ENCODE measurements at places on chromosomes 6 and 20.

- DNase-seq, result no peak
Observed at GRCh38 chr6:18712595-18712994, 325.4 kb downstream of the RNF144B start.

DNA sequence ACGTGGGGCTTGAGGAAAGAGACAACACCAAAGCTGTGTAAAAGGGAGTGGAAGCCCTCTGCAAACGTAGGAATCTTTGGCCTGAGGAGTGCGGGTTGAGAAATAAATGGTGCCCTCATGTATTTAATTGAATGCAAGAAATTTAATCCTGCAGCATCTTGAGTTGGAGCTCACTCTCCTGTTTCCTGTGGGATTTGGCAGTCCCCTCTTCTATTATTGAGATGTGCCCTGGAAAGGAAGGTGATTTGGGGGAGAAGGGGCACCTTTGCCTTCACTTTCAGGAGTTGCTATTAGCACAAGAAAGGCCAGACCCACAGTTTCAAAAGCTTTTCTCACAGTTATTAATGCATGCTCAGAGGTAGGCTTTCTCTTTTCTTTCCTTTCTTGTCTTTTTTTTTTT is 201.4 kb upstream of the HDDC2 start:
- DNase-seq, result no peak

- DNase-seq, result no peak
Observed at GRCh38 chr6:118419448-118420394, 128.4 kb upstream of the PLN start.

DNA sequence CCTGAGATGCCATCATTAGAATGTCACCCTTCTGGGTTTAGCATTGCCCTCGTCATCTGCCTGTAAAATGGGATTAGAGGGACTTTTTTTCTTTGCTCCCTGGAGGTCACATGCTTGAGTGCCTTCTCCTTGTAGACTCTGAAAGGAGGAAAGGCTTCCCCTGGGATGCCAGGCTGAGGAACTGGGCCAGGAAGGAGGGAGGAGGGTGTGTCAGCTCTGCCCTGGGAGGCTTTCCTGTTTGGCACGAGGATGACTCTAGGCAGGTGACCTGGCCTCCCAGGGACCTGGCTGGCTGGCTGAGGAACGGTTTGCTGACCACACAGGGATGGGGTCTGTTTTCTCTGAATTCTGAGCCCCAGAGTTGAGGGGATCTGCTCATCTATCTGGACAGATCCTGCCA is 137.9 kb upstream of the RNF24 start:
- no peak for DNase-seq

GRCh38 chr20:5000263-5001173 is 792 bp downstream of the SLC23A2 start:
- peak; percentile 55 for DNase-seq

DNA sequence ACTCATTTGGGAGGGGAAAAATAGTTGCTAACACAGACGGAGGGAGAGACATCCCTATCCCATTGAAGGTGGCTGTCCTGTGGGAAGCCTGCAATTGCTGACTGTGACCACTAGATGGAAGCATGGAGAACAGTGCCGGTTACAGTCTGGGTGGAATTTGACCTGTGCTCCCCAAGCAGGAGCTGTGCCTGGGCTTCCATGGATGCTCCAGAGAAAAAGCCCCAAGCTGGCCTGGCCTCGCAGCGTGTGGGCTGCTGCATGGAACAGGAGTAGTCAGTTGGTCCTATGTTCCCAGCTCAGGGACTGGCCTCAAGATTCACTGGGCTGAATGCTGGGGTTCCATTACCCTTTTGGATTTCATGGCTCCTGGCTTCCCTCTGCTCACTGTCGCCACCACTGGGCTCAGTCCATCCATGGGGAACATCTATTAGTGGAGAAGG is 116.3 kb upstream of the CHD6 start:
- peak; percentile 23 for DNase-seq

- DNase-seq, result no peak
Observed at GRCh38 chr6:36624461-36625157, 30.4 kb downstream of the SRSF3 start.

DNA sequence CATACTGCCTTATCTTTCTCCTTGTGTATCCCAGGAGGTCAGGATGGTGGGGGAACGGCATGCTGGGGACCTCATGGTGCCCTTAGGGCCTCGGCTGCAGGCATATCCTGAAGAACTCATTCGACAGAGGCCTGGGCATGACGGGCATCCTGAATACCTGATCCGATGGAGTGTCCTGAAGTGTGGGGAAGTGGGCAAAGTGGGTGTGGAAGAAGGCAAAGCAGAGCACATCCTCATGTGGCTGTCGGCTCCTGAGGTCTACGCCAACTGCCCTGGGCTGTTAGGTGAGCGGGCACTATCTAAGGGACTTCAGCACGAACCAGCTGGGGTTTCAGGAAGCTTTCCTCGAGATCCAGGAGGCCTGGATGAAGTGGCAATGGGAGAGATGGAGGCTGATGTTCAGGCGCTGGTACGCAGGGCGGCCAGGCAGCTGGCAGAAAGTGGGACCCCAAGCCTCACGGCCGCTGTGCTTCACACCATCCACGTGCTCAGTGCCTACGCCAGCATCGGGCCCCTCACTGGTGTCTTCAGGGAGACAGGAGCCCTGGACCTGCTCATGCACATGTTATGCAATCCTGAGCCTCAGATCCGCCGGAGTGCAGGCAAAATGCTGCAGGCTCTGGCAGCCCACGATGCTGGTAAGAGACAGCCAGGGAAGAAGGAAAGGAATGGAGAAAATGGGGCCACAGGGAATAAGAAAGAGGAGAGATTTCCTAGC is 2.4 kb downstream of the CUL9 start:
- no peak for DNase-seq

DNA sequence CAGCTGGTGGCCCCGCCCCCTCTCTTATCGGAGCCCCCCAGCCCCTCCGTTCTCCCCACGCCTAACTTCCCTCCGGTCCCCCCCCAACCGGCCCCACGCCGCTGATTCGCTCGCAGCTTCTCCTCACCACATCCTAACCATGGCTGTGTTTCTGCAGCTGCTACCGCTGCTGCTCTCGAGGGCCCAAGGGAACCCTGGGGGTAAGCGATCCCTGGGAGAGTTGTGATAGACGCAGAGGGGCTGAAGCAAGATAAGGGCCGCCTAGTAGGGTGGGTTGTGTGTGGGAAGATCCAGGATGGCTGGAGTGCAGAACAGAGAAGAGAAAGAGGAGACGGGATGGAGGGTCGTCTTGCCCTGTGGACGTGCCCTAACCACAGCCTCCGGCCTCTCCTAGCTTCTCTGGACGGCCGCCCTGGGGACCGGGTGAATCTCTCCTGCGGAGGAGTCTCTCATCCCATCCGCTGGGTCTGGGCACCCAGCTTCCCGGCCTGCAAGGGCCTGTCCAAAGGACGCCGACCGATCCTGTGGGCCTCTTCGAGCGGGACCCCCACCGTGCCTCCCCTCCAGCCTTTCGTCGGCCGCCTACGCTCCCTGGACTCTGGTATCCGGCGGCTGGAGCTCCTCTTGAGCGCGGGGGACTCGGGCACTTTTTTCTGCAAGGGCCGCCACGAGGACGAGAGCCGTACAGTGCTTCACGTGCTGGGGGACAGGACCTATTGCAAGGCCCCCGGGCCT is at the start of gene MPIG6B:
Gene MPIG6B (plus strand): TSS at position 129 of the 735 bp plus-strand sequence. CDS start 11 bp downstream, at position 140.
- no peak for DNase-seq

DNA sequence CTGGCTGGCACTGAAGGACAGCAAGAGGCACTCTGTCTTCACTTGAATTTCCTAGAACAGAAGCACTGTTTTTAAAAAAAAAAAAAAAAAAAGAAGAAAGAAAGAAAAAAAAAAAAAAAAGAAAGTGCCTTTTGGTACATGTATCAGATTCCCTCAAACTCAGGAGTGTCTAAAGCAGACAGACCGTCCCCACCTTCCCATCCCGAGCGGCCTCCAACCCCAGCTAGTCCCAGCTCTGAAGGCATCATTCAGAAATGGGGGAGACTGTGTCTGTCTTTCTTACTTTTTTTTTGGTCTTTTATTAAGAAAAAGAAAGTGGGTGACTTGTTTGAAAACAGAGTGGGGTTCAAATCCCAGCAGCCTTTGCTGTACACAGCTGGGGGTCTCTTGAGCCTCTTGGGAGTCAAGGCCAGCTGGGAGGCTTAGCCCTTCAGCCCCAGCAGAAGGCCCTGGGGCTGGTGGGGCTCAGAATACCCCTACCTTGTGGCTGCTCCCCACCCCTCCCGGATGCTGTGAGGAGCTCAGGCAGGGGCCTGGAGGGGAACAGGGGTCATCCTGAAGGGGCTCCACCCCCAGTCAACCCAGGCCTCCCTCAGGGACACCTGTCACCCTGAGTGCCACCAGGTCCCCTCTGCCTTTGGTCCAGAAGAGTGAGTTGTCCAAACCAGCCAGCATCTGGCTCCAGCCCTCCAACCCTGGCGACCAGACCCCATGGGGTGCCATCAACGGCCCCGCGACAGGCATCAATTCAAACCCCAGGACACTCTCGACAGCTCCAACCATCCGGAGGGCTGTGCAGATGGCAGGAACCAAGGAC is 128.3 kb downstream of the TAF4 start:
- no peak for DNase-seq

- DNase-seq, result no peak
Observed at GRCh38 chr6:167796192-167796981, 30.3 kb upstream of the AFDN start.

DNA sequence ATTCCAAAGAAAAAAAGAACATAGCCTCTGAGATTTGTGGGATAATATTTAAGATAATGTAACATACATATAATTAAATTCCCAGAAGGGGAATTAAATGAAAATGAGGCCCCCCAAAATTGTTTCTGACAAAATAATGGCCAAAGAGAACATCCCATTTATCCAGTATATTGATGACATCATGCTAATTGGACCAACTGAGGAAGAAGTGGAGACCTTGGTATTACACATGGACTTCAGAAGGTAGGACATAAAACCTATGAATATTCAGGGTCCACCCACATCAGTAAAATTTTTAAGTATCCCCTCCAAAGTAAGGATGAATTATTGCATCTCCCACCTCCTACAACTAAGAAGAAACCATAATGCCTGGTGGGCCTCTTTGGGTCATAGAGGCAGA is 15.6 kb upstream of the RBM24 start:
- no peak for DNase-seq

GRCh38 chr6:156359912-156360311 is 417.3 kb upstream of the ARID1B start:
- no peak for DNase-seq

DNA sequence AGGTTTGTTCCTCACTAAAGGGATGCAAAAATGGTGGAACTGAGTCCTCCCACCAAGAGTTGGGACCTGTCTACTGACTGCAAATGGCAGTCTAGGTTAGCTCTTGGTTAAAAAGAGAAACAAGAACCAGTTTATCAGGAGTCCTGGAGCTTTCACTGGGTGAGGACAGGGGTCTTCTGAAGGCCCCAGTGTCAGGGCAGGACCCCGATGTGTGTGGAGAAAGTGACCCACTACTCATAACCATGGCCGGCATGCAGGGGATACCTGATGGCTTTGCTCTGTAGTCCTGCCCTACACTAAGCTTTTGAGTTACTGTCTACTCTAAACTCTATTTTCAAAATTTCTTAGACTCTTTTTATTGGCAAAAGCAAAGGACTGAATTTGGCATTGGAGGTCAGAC is 220.5 kb downstream of the ANKRD60 start:
- no peak for DNase-seq

- no peak for DNase-seq
Observed at GRCh38 chr6:47276377-47276776, 33.3 kb downstream of the TNFRSF21 start.

DNA sequence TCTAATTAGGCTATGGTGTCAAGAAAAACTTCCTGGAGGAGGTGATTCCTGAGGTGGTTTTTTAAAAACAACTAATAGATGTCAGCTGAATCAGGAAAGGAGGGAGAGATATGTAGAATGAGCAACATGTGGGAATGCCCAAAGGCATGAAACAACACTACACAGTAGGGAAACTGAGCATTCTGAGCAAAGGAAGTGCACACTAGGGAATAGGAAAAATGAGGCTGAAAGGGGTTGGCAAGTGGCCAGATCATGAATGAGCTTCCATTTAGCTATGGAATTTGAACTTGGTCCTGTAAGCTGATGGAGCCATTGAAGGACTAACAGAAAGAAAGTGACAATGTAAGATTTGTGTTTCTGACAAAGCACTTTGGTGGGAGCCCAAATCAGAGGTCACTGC is 16.9 kb upstream of the SLC35F1 start:
- no peak for DNase-seq

DNA sequence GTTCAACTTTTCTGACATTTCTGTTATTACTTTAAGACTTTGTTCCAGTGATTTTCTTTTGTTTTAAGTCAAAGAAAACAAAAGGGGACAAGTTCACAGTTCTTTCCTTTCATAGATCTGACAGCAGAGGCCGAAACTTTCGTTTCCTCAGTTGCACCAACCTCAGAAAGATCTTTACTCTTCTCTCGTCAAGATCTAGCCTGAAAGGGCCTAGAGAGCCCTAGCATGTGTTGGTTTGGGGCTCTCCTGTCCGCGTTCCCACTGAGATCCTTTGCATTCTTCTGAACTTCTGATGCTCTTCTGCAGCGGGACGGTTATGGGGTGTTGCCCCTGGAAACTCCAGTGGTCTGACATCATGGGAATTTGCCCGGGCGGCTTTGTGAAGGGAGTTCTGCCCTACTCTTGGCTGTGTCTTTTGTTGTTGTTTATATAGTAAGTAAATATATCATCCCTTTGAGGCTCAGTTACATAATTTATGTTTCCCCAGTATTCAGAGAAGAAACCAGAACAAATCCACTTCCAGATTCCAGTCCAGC is 129.1 kb downstream of the SASH1 start:
- no peak for DNase-seq

- no peak for DNase-seq
Observed at GRCh38 chr20:34888468-34888867, 12.1 kb downstream of the ACSS2 start.

- DNase-seq, result no peak
Observed at GRCh38 chr6:87903323-87903722, 144.3 kb upstream of the SPACA1 start.

DNA sequence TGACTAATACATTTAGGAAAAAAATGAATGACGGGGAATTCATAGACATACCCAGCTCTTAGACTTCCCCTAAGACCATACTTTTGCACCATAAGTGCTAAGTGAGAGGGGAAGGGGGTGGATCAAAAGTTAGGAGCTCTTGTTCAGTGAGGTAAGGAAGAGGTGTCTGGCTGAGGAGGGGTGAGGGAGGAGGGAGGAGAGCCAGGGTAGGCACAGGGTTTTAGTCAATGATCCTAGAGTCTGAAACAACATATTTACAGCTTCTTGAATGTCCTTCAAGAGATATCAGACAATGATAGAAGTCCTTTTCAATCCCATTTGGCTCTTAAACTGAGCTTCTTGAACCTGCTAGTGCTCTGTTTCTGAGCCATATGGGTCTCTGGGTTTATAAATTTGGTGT is 135.4 kb downstream of the FNDC1 start:
- no peak for DNase-seq

- no peak for DNase-seq
Observed at GRCh38 chr6:54238396-54238795, 69.8 kb upstream of the TINAG start.

DNA sequence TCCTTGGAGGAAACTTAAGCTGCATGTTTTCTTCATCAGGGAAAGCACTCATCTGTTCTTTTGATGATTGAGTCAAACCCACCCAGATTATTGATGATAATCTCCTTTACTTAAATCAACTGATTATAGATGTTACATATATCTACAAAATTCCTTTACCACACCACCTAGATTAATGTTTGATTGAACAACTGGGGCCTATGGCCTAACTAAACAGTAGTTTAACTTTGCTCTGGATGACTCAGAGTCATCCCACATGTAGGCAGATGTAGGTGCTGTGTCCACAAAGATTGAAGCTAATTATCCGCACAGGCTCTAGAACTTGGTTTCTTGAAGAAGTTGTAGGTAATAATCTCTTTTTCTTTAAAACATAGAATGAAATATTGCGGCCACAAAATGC is 42.2 kb downstream of the PKIB start:
- DNase-seq, result no peak

GRCh38 chr20:14709439-14709838 is 372.0 kb upstream of the FLRT3 start:
- DNase-seq, result no peak

Data from activated T-cell treated with anti-CD3 and anti-CD28 coated beads, Interleukin-2, amount 50 U/mL, for 1 hour (primary cell).